ENCODE measurements at places on chromosomes 1 and 21. TPM values are rescaled to one million over a fixed set of nuclear protein-coding genes. Genes with fewer than 3 reads are reported as not detected.

GRCh38 chr1:119141020-119141424 lies 569 bp upstream of the WARS2 start:
- H3K27ac ChIP-seq = no peak overlapping the region
- H3K27me3 ChIP-seq = no peaks in the 10 kb centered on the region
- peaks cover 10% of the 10 kb centered on the region for H3K4me1 ChIP-seq
- peak; percentile 53 for DNase-seq
- no peak overlapping the region for H3K4me3 ChIP-seq
- no peaks in the 10 kb centered on the region for H3K36me3 ChIP-seq

DNA sequence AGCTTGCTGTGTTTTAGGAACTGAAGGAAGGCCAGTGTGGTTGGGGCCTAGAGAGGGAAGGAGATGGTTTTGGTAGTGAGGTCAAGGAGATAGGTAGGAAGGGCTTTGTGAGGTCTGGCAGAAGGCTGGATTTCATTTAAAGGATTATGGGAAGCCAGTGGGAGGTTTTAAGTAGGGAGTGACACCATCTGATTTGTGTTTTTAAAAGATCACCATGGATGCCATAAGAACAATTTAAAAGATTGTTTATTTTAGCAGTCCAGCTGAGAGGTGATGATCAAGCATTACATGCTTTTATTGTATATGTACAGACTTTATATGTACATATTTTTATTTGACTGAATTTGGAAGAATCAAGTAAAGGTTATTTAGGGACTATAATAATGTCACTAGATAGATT lies 26.4 kb downstream of the RGL1 start:
- peaks cover 9% of the 10 kb centered on the region for H3K4me1 ChIP-seq
- no peak for DNase-seq
- no peak overlapping the region for H3K4me3 ChIP-seq
- H3K27ac ChIP-seq = no peak overlapping the region
- no peaks in the 10 kb centered on the region for H3K36me3 ChIP-seq
- no peaks in the 10 kb centered on the region for H3K27me3 ChIP-seq

CHI3L1 gene
- not detected for total RNA-seq

GRCh38 chr1:163201906-163202305 lies 810 bp downstream of the RGS5 start:
- no peak overlapping the region for H3K4me3 ChIP-seq
- H3K36me3 ChIP-seq = no peaks in the 10 kb centered on the region
- H3K4me1 ChIP-seq = no peaks in the 10 kb centered on the region
- DNase-seq = no peak

- peaks cover 39% of the 10 kb centered on the region for H3K27me3 ChIP-seq
- no peak for DNase-seq
- H3K36me3 ChIP-seq = no peaks in the 10 kb centered on the region
- no peak overlapping the region for H3K27ac ChIP-seq
- no peak overlapping the region for H3K4me3 ChIP-seq
Measured at GRCh38 chr21:32548978-32549377, 36.3 kb downstream of the TCP10L start.

DNA sequence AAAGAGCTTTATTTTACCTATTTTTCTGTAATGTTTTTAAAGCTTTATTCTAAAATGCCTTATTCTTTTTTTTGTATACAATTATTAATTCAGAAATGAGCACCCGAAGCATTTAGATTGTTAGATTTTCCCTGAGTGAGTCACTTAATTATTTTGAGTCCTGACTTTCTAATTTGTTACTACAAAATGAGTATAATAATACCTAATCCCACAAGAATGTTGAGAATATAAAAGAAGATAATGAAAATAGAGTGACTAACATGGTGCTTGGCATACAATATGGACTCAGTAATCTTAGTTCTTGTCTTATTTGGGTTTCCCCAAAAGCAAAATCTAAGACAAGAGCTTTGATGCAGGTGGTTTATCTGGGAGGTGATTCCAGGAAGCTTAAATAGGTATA lies 142.2 kb downstream of the LHX8 start:
- H3K36me3 ChIP-seq = no peaks in the 10 kb centered on the region
- no peak for DNase-seq
- no peaks in the 10 kb centered on the region for H3K27me3 ChIP-seq
- no peak overlapping the region for H3K4me3 ChIP-seq

GRCh38 chr1:44296806-44297205 lies 58.3 kb downstream of the ERI3 start:
- H3K27me3 ChIP-seq = no peaks in the 10 kb centered on the region
- no peak overlapping the region for H3K27ac ChIP-seq
- DNase-seq = no peak
- H3K4me3 ChIP-seq = no peak overlapping the region

GRCh38 chr1:116311756-116312680 lies 61.0 kb upstream of the ATP1A1 start:
- DNase-seq = peak; percentile 30
- H3K27me3 ChIP-seq = no peaks in the 10 kb centered on the region
- peaks cover 9% of the 10 kb centered on the region for H3K4me1 ChIP-seq
- no peak overlapping the region for H3K4me3 ChIP-seq

DNA sequence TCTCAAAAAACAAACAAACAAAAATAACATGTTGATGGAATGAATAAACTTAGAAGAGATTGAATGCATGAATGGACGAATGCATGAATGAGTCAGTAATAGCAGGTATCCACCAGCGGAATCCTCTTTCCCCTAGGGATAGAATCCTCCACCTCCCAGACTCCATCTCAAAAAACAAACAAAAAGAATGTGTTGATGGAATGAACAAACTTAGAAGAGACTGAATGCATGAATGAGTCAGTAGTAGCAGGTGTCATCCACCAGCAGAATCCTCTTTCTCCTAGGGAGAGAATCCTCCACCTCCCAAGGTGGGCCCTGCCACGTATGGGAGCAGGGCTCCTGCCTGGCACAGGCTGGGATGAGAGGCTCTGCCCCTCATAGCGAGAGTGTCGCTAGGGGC lies 26.8 kb upstream of the RNF19B start:
- no peaks in the 10 kb centered on the region for H3K27me3 ChIP-seq
- no peak for DNase-seq
- H3K27ac ChIP-seq = no peak overlapping the region
- H3K36me3 ChIP-seq = peaks cover 48% of the 10 kb centered on the region

DNA sequence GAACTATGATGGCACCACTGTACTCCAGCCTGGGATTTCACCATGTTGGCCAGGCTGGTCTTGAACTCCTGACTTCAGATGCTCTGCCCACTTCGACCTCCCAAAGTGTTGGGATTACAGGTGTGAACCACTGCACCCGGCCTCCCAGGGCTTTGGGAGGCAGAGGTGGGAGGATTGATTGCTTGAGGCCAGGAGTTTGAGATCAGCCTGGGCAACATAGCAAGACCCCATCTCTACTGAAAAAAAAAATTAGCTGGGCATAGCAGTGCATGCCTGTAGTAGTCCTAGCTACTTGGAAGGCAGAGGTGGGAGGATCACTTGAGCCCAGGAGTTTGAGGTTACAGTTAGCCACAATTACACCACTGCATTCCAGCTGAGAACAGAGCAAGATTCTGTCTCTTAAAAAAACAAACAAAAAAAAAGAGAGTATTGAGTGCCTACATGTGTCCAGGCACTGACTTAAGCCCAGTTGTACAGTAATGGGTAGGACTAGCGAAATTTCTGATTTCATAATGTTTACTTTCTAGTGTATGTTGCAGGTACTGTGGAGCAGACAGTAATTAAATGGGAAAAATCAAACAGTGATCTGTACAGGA lies 4.2 kb downstream of the MANEAL start:
- no peaks in the 10 kb centered on the region for H3K27me3 ChIP-seq
- no peak overlapping the region for H3K27ac ChIP-seq

OR6N2 gene
- total RNA-seq = not detected

TRNP1 gene
- total RNA-seq = 277 TPM

ANKRD65 gene
- not detected for total RNA-seq

DNA sequence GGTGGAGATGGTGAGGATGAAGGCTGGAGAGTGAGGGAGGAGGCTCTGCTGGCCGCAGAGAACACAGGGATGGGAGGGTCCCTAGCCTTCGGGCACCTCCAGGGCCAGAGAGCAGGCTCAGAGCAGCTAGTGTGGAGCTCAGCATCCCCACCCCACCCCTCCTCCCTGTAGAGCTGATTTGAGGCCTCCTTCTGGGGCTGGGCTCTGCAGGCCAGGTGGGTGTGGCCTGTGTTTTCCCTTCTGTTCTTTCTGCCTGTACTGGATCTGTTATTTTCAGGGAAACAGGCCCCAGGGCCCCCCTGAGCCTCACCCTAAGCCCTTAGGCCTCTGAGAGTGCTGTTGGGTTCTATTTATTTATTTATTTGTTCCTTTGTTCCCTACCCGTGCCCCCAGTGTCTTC lies 44.8 kb downstream of the TMCC2 start:
- peaks cover 52% of the 10 kb centered on the region for H3K27me3 ChIP-seq
- peaks cover 18% of the 10 kb centered on the region for H3K4me1 ChIP-seq
- no peak for DNase-seq
- no peaks in the 10 kb centered on the region for H3K36me3 ChIP-seq
- no peak overlapping the region for H3K4me3 ChIP-seq

AGMAT gene
- total RNA-seq = 5.2 TPM

DNA sequence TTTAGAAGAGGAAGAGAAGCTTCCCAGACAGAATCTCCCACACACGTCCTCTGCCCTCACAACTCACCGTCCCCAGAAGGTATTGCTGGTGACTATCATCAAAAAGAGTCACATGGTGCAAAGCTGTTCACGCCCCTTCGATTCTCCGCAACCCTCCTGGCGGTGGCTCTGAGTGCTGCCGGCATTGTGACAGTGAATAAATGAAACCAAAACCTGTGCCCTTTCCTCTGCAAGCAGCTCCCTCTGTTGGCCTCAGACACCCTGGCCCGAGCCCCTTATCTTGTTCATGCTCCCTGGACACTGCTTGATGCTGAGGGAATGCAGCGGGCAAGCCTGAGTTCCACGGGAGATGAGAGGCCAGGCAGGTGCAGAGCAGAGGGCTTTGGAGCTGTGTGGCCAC lies 510.3 kb downstream of the NPHP4 start:
- peaks cover 23% of the 10 kb centered on the region for H3K27me3 ChIP-seq
- H3K36me3 ChIP-seq = no peaks in the 10 kb centered on the region
- no peak overlapping the region for H3K27ac ChIP-seq

- no peak overlapping the region for H3K4me3 ChIP-seq
- H3K27ac ChIP-seq = no peak overlapping the region
- H3K36me3 ChIP-seq = no peaks in the 10 kb centered on the region
- H3K27me3 ChIP-seq = no peaks in the 10 kb centered on the region
- no peak for DNase-seq
Measured at GRCh38 chr1:117312453-117313138, 54.7 kb upstream of the MAN1A2 start.

DNA sequence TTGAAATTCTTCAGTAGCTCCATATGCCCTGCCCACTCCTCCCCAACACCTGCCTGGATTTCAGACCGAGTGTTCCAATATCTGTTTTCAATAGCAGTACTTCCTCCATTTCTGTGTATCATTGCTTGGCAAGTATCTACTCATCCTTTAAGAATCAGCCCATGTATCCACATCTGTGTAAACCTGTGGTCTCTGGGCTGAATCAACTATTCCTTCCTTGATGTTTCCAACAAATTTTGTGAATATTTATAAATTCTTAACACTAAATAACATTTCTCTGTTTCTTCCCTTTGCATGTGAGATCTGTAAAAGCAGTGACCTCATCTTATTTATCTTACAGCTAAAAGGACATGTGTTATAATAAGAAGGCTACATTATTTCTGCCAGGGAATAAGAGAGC lies 26.0 kb upstream of the UAP1 start:
- H3K36me3 ChIP-seq = peaks cover 5% of the 10 kb centered on the region
- H3K4me1 ChIP-seq = peaks cover 10% of the 10 kb centered on the region
- no peak overlapping the region for H3K27ac ChIP-seq
- no peaks in the 10 kb centered on the region for H3K27me3 ChIP-seq

SPRR2A gene
- not detected for total RNA-seq

- H3K36me3 ChIP-seq = peaks cover 21% of the 10 kb centered on the region
- H3K27ac ChIP-seq = no peak overlapping the region
- no peak for DNase-seq
- H3K4me3 ChIP-seq = no peak overlapping the region
- peaks cover 11% of the 10 kb centered on the region for H3K4me1 ChIP-seq
Measured at GRCh38 chr1:7786795-7787194, 2.7 kb downstream of the PER3 start.

DNA sequence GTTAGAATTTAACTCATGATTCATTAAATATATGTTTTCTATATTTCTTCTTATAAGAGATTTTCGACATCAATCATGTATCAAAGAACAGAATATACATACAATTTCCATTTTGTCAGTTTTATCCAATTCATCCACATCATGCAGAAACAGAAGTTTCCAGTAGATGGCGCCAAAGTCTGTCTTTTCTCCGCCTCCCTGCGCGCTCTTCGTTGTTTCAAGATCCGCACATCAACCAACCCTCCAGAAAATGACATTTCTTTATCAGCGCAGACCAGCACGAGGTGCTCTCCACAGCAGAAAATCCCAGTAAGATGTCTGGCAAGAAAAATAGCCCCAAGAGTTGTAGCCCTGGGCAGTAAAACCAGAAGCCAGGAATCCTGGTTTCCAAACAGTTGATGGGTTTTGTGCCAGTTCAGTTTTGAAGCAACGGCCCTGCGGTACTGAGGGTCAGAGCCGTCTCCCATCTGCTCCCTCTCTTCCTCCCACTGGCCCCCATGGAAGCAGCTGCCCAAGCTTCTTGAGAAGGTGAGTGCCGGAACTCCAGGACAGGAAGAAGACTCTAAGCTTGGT lies 38.6 kb upstream of the GPR137B start:
- no peaks in the 10 kb centered on the region for H3K27me3 ChIP-seq
- H3K4me3 ChIP-seq = no peak overlapping the region
- no peak overlapping the region for H3K27ac ChIP-seq

GRCh38 chr1:55816456-55817426 lies 601.6 kb upstream of the USP24 start:
- H3K27me3 ChIP-seq = no peaks in the 10 kb centered on the region
- no peaks in the 10 kb centered on the region for H3K36me3 ChIP-seq
- no peak overlapping the region for H3K4me3 ChIP-seq

- peak; percentile 73 for DNase-seq
- H3K36me3 ChIP-seq = no peaks in the 10 kb centered on the region
- no peak overlapping the region for H3K4me3 ChIP-seq
- no peaks in the 10 kb centered on the region for H3K4me1 ChIP-seq
Measured at GRCh38 chr1:59976194-59977074, 49.9 kb upstream of the CYP2J2 start.

DNA sequence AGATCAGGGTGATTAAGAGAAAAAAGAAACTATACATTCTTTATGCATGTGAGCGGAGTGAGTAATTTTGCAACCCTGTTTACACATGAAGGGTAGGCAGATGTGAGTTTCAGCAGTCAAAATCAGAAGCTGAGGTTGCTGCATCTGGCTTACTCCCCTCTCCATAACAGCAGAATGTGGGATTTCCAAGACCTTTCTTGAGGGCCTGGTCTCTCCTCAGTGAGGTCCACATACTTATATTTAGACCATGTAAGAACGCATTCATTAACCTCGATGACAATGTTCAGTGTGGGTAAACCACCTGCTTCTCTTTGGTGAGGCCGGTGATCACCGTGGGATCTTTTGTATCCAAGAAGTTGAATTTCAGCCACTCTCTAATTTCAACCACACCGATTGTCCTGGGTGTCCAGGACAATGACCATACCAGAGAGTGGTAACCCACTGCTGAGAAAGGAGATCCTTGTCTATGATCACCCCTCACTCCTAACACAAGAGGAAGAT lies 18.7 kb upstream of the RAP1A start:
- no peak overlapping the region for H3K27ac ChIP-seq
- H3K4me1 ChIP-seq = no peaks in the 10 kb centered on the region
- H3K4me3 ChIP-seq = no peak overlapping the region
